NCI-H1436 treated with DMSO at 0.1 percent for 48 hours (cell line): ENCODE measurements at places on chromosomes 3 and 15.

GRCh38 chr15:64430000-64430735, 30.2 kb upstream of the ZNF609 start:
- DNase-seq = no peak

GRCh38 chr15:63324770-63325169, 47.4 kb downstream of the APH1B start:
- DNase-seq = no peak

DNA sequence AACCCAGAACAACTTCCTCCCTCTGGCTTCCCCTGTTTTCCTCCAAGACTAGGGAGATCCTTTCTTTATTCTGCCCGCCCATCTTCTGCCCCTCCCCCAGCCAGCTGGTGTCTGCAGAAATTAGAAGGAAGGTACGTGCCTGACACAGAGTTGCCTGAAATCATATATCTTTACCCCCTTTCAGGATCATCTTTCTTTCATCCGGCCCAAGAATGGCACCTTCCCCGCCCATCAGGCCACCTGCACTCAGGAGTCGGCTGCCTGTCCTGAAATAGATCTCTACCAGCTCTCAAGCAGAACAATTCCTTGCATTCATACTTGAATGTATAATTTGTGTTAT, 133.7 kb downstream of the VGLL4 start:
- DNase-seq = no peak

DNA sequence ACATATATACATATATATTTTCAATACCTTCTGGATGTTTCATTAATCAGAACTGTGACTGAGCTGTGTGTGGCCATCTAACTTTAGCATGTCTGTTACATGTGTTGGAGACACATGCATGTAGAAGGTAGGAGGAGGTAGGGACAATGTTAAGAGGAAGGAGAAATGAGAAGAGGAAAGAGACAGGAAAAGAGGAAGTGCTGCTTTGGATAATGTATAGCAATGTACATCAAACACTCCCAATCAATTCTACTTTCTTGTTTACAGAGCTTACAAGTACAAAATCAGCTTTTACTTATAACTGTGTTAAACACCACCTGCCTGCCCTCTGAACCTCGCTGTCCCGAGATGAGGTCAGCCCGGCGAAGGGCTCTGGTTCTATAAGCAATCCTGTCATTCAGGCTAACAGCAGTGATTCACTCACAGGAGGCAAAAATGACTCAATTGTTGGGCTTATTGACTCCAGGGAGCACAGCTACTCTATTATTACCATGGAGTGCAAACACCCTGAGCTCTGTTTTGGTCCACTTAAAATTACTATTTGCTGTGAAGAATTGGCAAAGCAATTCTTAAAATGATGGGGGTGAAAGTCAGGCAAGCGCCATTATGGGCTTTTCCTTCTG, 188.9 kb downstream of the MEIS2 start:
- DNase-seq = no peak

DNA sequence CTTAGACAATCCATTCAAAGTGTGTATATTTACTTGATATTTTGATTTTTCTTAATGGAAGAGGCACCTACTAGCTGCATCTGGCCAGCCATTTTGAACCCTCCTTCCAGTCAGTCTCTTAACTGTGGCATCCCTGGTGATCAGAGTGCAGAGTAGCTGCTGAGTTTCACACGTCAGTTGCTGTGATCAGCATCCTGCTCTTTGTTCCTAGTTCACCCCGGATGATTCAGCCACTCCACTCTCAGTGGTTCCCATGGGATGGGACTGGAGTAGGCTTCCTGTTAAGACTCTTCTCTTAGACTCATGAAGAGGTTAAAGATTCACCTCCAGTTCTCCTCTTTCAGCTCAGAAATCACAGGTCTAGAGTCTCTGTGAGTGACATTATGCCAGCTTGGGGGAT, 75.8 kb downstream of the STXBP5L start:
- DNase-seq = peak; percentile 4

GRCh38 chr3:166060789-166061479, 223.7 kb upstream of the BCHE start:
- no peak for DNase-seq

- DNase-seq = no peak
These were observed 9.5 kb upstream of the MANF start for GRCh38 chr3:51375571-51375970.

GRCh38 chr3:33637482-33637881, 80.6 kb downstream of the CLASP2 start:
- no peak for DNase-seq

DNA sequence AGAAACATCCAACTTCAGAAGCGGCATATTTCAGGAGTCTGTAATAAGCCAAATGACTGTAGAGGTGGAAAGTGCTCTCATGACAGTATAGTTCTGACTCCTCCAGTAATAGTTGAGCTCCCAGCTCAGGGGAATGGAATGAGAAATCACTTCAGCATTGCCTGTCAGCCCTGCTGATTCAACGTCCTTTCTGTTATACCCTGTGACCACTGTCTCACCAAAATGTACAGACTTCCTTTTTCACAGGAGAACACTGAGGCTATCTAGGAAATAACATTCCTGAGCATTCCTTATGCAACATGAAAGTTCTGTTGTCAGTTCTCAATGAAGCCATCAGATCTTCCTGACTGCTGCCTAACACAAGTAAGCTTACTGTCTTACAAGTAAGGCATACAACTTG, 284.5 kb upstream of the MME start:
- no peak for DNase-seq

- DNase-seq = no peak
These were observed 8.5 kb upstream of the FGD5 start for GRCh38 chr3:14810070-14810791.

GRCh38 chr15:27730868-27731267, 368.2 kb downstream of the OCA2 start:
- DNase-seq = no peak

DNA sequence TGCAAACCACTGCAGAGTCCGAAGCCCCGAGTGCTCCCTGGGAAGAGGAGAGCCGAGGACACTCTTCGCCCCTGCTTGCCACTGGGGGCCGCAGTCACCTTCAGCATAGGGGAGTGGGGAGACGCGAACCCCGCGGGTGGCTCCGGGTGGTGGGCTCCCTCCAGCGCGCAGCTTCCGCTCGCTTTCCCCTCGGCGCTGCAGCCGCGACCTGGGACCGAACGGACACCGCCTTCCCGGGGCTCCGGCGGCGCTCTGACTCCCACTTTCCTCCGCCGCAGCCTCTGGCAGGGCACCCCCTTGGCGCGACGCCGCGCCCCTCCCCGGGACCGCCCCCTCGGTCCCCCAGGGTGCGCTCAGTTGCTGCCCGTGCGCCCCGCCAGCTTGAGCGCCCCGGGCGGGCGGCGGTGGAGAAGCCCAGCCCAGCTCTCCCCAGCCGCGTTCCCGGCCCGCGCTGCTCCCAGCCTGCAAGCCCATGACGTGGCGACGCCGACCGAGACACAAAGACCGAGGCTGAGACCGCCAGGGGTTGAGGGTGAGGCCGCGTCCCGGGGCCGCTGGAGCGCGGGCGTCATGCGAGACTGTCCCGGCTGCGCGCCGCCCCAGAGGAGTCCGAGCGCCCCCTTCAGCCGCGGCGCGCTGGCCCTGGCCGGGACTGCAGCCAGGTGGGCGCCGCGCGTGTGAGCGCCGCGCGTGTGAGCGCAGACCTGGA, at the start of gene MINAR1:
Gene MINAR1 (plus strand): TSS at position 701 of the 709 bp plus-strand sequence. CDS start 23,812 bp downstream, outside the sequence.
- no peak for DNase-seq

DNA sequence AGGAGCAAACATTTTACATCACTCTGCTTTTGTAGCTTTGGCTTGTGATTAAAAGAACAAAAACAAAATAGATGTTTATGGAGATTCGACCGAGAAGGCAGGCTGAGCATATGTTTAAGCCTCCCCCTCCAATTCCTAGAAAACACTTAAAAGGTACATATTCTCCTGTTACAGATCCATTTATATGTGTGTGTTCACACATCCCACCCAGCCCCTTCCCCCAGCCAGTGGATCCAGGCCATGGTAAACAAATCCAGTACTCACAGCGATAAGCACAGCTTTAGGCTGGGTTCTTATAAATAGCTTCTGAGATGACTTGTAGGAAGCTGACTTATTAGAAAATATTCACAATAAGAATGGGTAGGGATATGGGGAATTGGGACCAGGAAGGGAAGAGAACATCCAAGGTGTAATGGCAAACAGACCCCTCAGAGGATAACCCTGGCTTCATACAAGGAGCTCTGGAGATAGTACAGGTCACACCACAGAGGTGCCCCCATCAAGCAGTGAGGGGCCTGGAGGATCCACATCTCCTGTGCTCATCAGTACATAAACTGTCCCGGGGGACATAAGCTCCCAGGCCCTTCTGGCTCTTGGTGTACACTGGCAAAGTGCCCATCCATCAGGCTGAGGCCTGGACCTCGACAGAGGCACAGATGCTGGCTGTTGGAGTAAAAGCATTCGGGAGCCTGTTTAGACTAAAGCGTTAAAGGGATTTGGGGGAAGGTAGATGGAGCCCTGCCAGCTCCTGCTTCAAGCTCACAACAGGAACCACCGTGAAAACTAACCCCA, 70.0 kb upstream of the UBE2E1 start:
- DNase-seq = no peak

GRCh38 chr3:100329800-100330489, 4.6 kb upstream of the NIT2 start:
- no peak for DNase-seq

DNA sequence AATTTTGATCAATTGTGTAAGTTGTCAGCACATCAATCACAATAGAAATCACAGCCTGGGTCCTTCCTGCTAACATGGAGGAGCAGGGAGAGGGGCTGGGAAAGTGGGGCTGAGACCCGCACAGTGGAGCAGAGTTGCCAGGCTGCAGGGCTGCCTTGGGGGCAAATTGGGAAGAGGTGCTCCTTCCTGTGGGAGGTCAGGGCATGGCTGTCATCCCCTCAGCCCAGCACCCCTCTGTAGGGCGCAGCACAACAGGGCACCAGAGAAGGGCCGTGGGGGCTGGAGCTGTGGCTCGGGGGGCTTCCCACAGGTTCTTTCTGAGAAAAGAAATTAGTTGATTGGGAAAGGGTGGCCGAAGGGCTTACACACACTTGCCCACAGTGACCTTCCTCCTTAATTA, 126.3 kb downstream of the NSMCE3 start:
- no peak for DNase-seq

DNA sequence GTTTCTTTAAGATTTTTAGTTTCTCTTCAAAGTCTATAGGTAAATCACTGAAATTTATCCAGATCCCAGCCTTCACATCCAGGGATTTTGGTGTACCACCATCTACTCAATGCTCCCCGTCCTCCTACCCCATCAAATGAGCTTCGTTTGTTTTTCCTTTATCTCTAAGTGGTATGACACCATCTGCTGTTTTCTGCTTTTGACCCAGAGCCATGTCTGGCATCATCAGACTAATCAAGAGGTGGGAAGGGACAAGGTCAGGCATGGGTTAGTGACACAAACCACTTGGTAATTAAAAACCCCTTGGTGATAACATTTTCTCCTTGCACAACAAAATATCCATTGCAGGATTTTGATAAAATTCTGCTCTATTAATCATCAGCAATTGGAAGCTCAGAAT, 92.7 kb upstream of the GOLGA8J start:
- DNase-seq = no peak

GRCh38 chr3:188234132-188234531, 80.2 kb downstream of the LPP start:
- no peak for DNase-seq

DNA sequence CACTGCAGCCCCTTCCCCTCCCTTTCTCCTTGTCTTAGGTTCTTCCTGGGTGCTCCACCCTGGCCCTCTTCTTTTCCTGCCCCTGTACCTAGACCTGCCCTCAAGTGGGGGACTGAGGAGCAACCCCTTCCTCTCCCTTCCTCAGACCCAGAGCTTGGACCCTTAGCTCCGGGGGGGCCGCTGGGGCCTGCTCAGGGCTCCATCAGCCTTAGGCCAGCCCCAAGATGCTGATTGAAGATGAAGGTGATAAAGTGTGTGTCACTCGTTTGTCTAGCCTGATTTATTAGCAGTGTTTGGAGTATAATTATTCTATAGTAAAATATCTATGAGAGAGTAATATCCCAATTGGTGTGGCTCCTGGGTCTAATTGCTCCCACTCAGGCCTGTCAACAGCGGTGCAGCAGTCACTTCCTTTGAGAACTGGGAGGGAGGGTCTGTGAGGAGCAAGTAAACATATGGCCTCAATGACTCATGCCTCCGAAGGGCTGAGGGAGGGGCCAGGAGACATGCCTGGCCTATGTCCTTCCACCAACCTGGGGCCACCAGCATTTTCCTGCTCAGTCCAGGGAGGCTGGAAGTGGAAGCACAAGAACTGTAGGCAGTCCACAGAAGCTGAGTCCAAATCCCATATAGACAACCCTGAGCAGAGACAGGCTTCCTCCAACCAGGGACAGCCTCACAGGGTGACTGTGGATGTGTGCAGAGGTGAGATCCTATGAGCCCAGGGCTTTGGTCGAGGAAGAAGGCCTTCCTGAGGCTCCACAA, 123.2 kb downstream of the DNAJB8 start:
- DNase-seq = peak; percentile 20

DNA sequence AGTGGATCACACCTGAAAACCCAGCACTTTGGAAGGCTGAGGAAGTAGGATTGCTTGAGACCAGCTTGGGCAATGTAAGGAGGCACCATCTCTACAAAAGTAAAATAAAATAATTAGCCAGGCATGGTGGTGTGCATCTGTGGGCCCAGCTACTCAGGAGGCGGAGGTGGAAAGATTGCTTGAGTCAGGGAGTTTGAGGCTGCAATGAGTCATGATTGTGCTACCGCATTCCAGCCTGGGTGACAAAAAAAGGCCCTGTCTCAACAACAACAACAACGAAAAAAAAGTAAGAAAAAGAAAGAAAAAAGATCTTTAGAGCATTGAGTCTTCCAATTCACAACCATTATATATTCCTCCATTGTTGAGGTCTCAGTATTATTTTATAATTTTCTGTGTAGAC, 192.4 kb upstream of the DPH6 start:
- no peak for DNase-seq

DNA sequence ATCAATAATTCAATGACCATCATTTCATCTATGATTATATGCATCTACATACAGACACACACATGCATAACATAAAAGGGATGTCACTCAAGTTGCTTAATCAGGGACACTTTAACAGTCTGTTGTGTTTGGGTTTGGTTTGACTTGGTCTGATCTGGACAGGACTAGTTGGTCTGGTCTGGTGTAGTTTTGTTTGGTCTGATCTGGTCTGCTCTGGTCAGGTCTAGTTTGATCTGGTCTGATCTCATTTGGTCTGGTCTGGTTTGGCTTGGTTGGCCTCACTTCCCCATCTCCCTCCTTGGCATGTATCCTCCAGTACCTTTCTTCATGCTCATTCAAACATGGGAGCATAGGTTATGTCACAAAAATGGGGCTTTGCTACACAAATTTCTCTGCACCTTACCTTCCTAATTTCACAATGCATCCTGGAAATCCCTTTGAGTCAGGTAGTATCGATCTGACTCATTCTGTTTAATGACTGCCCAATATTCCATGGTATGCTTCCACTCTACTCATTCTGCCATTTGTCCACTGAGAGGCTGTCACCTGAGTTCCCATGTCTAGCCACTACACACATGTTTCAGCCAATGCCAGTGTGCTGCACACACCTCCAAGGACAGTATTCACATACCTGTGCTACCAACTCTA, 73.0 kb upstream of the TPM1 start:
- no peak for DNase-seq

DNA sequence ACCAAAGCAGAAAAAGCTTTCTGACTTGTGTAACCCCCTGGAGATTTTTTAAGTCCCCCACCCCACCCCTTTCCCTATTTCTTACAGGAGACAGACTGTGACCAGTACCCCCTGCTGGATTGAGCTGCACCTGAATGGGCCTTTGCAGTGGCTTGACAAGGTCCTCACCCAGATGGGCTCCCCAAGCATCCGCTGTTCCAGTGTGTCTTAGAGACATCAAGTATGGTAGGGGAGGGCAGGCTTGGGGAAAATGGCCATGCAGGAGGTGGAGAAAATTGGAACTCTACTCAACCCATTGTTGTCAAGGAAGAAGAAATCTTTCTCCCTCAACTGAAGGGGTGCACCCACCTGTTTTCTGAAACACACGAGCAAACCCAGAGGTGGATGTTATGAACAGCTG, 64.1 kb downstream of the AAGAB start:
- DNase-seq = no peak
